NCI-H1417 treated with DMSO at 0.1 percent for 48 hours (cell line): ENCODE measurements at places on chromosomes 2 and 18.

DNA sequence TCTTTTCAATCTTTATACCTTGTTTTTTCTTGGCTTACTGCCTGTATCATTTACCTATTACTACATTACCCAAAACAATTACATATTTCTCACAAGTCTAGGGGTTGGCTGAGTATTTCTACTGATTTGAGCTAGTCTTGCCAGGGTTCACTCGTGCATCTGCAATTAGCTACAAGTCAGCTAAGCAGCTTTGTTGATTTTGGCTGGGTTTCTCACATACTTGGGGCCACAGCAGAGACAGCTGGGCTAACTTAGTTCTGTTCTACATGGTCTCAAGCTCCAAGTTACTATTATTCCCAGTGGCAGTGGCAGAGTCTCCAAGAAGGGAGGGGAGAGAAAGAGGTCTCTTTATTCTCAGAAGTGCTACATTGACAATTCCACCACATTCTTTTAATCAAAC, 54.7 kb upstream of the SP5 start:
- no peak for DNase-seq

DNA sequence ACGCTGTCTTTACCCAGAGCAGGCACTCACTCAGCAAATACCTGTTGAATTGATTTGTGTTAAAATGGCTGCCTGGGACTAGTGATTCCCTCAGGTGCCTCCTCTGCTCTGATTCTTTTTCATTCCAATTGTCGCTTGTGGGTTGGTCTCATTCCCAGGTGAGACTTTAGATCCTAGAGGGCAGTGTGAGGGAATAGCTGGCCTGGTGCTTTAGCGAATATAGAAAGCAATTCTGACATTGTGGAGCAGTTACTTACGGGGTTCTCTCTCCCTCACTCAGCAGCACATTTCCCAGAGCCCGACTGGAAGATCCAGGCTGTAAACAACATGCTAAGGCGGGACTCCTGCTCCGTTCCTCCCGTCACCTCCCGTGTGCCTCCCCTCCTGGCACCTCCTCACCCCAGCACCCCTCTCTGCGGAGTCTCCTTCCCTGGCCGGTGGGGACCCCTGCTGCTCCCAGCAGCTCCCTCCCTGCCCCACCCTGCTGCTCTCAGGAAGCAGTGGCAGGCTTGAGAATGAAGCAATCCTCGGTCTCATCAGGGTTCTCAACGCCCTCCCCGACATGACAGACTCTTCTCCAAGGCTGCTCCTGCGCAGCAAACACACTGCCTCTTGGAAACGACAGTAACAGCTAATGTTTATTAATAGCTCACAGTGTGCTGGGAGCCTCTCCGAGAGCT, 26.9 kb downstream of the CELF4 start:
- DNase-seq: no peak

GRCh38 chr2:240297256-240298116, 138.0 kb upstream of the GPC1 start:
- no peak for DNase-seq

GRCh38 chr18:59006461-59007067, 133.1 kb upstream of the SEC11C start:
- no peak for DNase-seq

DNA sequence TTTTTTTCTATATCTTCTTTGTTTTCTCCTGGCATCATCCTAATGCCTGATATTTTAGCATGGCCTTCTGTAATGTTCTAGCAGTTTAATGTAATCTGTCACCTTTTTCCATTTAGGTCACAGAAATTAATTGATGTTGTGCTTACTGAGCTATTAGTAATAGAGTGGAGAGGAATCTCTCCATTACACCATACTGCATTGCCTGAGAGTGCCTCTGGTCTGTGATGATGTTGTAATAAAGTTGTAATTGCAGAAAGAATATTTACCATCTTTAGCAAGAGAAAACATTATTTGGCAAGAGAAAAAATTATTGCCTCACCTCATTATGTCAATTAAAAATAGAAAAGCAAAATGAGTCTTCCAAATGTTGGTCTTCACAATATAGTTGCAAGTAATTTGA, 213.2 kb downstream of the KCNJ3 start:
- no peak for DNase-seq

DNA sequence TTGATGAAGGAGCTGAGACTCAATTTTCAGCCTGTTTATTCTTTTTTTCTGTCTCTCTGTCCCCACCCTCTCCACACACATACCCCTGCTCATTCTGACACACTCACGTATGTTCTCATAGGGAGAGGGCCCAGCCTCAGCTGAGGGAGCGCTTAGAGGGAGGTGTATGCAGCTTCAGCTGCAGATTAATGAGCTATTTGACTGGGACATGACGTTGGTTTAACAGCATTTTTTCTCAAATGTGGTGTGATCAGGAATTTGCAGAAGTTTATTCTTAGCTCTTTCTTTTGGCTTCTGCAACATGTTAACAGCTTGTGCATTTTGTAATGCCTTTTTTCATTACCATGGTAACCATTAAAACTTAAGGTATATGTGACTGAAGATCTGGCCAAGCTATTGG, 1547.1 kb upstream of the PIK3C3 start:
- DNase-seq: no peak

- no peak for DNase-seq
Measured at GRCh38 chr2:42252464-42252863, 83.3 kb downstream of the EML4 start.

- no peak for DNase-seq
Measured at GRCh38 chr2:131552871-131553270, 25.2 kb downstream of the CCDC74A start.

DNA sequence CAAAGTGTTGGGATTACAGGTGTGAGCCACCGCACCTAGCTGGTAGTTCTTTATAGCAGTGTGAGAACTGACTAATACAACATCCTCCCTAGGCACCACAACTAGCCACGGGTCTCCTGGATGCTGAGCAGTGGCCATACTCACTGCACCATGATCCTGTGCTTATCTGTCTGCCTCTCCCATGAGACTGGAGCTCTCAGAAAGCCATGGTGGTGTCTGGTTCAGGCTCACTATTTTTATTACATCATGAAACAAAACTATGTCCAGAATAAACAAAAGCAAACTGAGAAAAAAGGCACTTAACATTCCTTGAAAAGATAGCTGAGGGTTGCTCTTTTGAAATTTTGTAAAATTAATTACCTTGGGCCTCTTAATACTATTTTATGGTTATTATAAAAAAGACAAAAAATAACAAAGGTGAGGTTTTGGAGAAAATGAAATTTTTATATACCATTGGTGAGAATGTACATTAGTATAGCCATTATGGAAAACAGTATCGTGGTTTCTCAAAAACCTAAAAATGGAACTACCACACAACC, 90.7 kb upstream of the TFCP2L1 start:
- no peak for DNase-seq

GRCh38 chr18:38362286-38362792, 796.7 kb upstream of the CELF4 start:
- no peak for DNase-seq

- DNase-seq: no peak
Measured at GRCh38 chr18:58191626-58192025, 147.6 kb downstream of the NEDD4L start.

DNA sequence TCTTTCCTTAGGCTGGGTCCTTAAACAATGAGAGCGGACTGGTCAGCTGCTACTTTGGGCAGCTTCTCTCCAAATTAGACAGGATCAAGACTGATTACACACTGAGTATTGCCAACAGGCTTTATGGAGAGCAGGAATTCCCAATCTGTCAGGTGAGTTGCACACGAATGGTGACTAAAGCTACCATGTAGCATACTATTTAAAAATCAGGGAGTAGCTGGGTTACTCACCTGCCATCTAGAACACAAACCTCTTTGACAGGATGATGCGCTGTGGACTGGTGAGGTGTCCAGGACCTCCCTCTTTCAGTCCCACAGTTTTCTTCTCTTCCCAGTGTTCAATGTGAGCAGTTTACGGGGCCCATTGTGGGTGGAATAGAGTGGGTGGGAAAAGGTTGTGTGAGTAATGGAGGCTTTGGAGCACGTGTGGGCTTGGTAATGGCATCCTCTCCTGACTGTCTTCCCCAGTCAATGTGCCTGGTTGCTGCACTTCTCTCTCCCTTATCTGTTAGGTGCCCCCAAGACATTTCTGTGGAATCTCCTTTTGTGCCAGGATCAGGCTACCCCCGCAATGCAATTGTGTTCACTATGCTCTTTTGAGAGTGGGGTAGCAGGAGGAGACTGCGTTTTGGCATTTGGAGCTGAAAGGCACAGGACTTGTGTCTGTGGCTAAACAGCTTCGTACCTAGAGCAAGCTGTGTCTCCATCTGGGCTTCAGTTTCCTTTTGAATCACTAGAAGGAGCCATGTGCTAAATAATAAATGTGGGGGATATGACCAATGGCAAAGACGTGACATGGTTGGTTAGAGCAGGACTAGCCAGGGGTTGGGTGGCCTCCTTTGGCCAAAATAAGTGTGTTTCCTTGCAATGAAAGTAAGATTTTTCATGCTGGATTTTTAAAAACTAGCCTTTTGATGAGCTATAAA, 17.7 kb downstream of the SERPINB12 start:
- no peak for DNase-seq

DNA sequence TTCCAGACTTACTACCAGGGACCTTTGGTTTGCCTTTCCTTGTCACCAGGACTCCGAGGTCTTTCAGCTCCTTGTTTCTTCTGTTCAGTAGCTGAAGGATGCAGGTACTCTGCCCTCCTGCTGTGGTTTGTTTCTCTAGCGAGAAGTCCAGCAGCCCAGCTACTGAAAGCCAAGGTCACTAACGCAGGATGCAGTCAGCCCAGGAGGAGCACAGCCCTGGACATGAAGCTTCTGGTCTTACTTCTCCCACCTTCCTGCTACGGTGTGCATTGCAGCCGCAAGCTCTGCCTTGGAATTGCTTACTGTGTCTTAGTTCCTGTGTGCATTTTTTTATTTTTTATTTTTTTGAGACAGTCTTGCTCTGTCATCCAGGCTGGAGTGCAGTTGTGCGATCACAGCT, 62.4 kb downstream of the DGKD start:
- DNase-seq: no peak

GRCh38 chr2:11385216-11385615, 40.8 kb upstream of the ROCK2 start:
- DNase-seq: no peak

DNA sequence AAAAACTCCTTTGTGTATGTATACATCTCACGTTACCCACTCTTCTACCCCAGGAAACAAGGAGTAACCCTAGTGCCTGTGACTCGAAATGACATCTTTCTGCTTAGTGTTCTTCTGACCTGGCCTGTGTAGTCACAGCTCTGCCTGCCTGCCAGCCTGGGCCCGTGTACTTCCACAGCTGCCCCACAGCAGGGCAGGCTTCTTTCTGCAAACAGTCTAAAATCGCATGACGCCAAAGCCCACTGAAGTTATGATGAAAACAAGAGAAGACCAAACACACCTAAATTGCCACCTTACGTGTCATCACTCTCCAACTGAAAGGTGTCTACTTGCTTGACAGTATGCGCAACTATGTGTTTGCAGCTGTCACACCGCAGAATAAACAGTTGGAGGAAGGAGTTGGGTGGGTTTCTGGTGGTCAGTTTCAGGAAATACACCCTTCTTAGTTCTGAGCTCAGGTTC, 1.5 kb downstream of the GAREM1 start:
- DNase-seq: no peak

GRCh38 chr2:133426791-133427190, 141.5 kb downstream of the NCKAP5 start:
- DNase-seq: no peak

GRCh38 chr2:164969909-164970690, 14.8 kb upstream of the SLC38A11 start:
- no peak for DNase-seq

- no peak for DNase-seq
Measured at GRCh38 chr2:119282146-119282995, 58.7 kb downstream of the STEAP3 start.

DNA sequence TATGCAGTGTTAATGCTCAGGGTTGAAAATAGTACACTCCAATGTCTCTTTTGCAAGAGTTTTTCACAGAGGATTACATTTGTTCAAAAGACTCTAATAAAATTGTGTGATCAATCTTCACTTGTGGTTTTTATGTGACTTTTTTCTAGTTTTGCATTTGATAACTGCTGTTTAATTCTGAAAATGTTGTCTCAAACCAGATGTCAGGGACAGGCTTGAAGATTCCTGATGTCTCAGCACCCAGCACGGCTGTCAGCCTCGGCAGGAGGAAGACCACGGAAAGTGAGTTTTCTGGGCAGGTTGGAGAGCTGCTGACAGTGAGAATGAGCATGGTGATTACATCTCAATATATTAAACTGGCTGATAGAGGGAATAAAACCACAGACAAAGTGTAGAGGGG, 9.1 kb downstream of the SOX11 start:
- DNase-seq: no peak

DNA sequence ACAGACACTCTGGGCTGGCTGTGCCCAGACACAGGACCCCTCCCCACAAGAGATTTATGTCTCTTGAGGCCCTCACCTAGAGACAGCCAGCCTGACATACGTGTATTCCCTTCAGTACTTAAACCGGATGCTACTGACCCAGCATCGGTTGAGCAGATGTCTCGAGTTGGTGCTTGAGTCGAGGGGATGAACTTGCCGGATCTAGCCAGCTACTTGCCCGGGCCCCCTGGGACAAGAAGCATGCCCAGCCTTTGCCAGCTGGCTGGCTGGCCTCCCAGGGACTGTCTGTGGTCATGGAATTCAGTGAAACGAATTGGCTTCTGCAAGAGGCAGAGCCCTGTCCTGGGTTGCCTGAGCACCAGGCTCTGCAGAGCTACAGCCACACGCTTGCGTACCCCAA, 36.0 kb downstream of the DNMT3A start:
- DNase-seq: no peak

DNA sequence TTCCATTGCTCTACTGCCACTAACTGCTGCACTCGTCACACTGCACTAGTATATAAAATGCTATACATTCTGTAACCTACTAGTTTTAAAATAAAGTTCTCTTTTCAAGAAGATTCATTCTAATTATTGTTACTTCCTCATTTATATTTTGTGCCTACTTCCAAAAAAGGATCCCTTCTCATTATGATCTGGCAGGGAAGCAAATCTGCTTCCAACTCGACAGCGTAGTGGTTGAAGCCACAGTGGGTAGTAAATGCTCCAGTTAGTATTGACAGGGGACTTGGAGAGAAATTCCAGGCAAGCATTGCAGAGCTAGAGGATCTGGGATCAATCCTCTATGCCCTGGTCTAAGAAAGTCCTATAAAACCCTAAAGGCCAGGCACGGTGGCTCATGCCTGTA, 53.3 kb upstream of the AP1S3 start:
- no peak for DNase-seq

- DNase-seq: no peak
Measured at GRCh38 chr2:209933499-209934483, 68.6 kb upstream of the RPE start.

GRCh38 chr2:210557721-210558120, 1.3 kb downstream of the CPS1 start:
- no peak for DNase-seq

DNA sequence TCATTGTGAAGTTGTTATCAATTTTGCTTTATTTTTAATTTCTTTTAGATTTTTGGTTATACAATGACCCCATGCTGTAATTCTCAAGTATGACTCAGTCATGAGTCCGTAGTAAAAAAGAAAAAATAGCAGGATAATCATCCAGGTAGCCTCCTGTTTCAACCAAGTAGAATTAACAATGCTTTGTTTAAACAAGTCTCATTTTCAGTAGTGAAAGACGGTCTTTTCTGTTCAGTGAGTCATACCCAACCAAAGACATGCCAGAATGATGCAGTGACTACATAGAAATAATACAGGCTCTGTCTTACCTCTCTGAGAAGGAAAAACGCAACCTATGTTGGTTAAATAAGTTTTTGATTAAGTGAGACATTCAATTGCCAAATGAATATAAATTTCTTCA, 67.8 kb upstream of the DSC1 start:
- no peak for DNase-seq

GRCh38 chr18:37537868-37538525, 27.6 kb downstream of the CELF4 start:
- no peak for DNase-seq

- no peak for DNase-seq
Measured at GRCh38 chr2:151334082-151334815, 23.1 kb upstream of the TNFAIP6 start.
